Endodermal cell (in vitro differentiated cells): ENCODE measurements at places on chromosomes 5 and 9. TPM values are rescaled to one million over a fixed set of nuclear protein-coding genes. Genes with fewer than 3 reads are reported as not detected.

The GLRA1 gene
- total RNA-seq: not detected in 2 replicates

The MLANA gene
- total RNA-seq: not detected in 3 replicates

The DRD1 gene
- total RNA-seq: 0.59 and 0.66 TPM in 2 replicates

The TPRN gene
- total RNA-seq: 23.9 and 25.7 TPM in 2 replicates

The COL15A1 gene
- total RNA-seq: 0.07 TPM in 1 of 2 replicates, not detected in the other

The CERCAM gene
- total RNA-seq: 26.5 to 26.8 TPM (median 26.7 TPM) in 3 replicates

The TAF11L10 gene
- not detected in 2 replicates for total RNA-seq

The HRH2 gene
- total RNA-seq: 3.3 and 3.4 TPM in 2 replicates

The PTGES gene
- 0.19 to 0.62 TPM (median 0.59 TPM) in 3 replicates for total RNA-seq

- H3K4me3 ChIP-seq: no peak overlapping the region
- H3K36me3 ChIP-seq: no peaks in the 10 kb centered on the region
- no peak for DNase-seq
- peaks cover 13% of the 10 kb centered on the region for H3K4me1 ChIP-seq
- no peaks in the 10 kb centered on the region for H3K27me3 ChIP-seq
Observed at GRCh38 chr5:103371046-103371607, 112.6 kb downstream of the MACIR start.

- DNase-seq: peak; percentile 66
- no peak overlapping the region for H3K4me3 ChIP-seq
- H3K4me1 ChIP-seq: peaks cover 21% of the 10 kb centered on the region
- H3K36me3 ChIP-seq: no peaks in the 10 kb centered on the region
Observed at GRCh38 chr9:115291841-115292240, 173.9 kb upstream of the TNC start.

- H3K27ac ChIP-seq: no peak overlapping the region
- H3K4me1 ChIP-seq: peaks cover 2% of the 10 kb centered on the region
- H3K36me3 ChIP-seq: no peaks in the 10 kb centered on the region
Observed at GRCh38 chr5:133121080-133121479, 69.3 kb downstream of the HSPA4 start.

DNA sequence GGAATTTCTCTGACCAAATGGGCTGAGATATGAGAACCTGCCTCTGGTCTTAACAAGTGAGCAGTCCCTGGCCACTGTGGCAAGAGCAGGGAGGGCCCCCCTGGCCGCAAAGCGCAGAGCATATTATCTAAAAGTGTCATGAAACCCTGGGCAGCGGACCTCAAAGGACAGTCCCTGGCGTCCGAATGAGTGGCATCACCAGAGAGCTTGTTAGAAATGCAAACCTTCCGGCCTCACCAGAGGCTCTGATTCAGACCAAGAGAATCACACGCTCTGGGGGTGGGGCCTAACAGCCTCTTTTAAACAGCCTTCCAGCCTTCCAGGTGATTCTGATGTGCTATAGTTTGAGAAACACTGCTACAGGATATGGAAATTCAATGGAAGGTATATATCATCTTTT, 10.9 kb downstream of the PTPN3 start:
- no peak overlapping the region for H3K27ac ChIP-seq
- H3K4me3 ChIP-seq: no peak overlapping the region
- no peaks in the 10 kb centered on the region for H3K36me3 ChIP-seq
- H3K4me1 ChIP-seq: no peaks in the 10 kb centered on the region
- no peak for DNase-seq
- H3K27me3 ChIP-seq: no peaks in the 10 kb centered on the region

DNA sequence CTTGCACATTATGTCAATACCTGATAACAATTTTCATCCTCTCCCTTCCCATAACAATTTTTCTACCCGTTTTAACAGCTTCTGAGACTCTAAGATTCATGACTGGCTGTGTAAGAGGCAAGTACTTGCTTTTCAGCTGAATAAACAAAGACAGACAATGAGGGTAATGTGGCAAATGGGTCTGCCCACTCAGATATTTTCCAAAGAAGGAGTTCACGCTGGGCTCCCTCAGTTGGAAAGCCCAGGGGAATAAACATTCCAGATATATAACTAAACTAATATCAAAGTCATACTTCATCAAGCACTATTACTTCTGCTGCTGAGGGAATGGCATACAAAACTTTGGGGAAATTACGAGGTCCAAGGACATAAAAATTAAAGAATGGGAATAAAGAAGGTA, 24.4 kb downstream of the MEGF9 start:
- H3K36me3 ChIP-seq: no peaks in the 10 kb centered on the region
- H3K27me3 ChIP-seq: peaks cover 97% of the 10 kb centered on the region
- peaks cover 15% of the 10 kb centered on the region for H3K4me1 ChIP-seq
- peak overlapping the region; percentile 80 for H3K27ac ChIP-seq
- no peak for DNase-seq

DNA sequence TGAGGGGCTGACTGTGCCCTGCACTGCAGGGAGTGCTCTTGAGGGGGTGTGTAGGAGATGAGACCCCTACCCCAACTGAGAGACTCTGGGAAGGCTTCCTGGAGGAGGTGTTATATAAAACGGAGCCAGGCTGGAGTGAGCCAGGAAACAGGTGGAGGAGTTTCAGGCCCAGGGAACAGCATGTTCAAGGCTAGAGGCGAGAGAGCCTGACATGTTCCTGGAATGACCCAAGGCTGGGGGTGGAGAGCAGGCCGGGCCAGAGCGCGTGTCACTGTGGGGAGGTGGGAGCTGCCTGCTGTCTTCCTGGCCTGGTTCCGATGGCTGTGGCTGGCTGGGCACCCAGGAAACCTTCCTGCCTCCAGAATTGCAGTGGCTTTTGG, 48.7 kb downstream of the RXRA start:
- no peaks in the 10 kb centered on the region for H3K36me3 ChIP-seq
- DNase-seq: no peak

- no peak for DNase-seq
- H3K36me3 ChIP-seq: peaks cover 73% of the 10 kb centered on the region
- H3K27ac ChIP-seq: no peak overlapping the region
Observed at GRCh38 chr5:55407059-55407684, 99.4 kb downstream of the MTREX start.

DNA sequence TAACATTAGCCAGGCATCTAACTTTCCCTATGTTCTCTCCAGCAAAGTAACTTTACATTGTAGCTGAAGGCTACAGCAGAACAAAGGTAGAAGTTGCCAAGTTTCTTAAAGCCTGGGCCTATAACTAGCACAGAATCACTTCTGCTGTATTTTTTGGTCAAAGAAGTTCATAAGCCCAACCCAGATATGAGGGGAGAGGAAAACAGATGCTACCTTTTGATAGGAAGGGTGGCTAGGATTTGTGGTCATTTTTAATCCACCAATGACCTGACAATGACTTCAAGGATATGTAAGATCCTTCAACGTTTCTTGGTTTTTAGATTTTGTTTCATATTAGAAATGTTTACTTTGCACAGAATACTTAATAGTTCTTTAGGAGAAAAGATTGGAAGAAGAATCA, 64.2 kb upstream of the RANBP3L start:
- H3K4me1 ChIP-seq: no peaks in the 10 kb centered on the region
- no peak overlapping the region for H3K27ac ChIP-seq
- no peak for DNase-seq
- H3K27me3 ChIP-seq: peaks cover 33% of the 10 kb centered on the region
